Activated CD4-positive, alpha-beta T cell treated with anti-CD3 and anti-CD28 coated beads, Interleukin-2, amount 50 U/mL, for 4 hours (primary cell): ENCODE measurements at places on chromosomes 3 and 15.

- no peak for DNase-seq
Observed at GRCh38 chr15:101013201-101013550, 94.0 kb downstream of the LRRK1 start.

- no peak for DNase-seq
Observed at GRCh38 chr15:53746101-53746500, 13.4 kb downstream of the WDR72 start.

GRCh38 chr15:63491979-63492378 lies 12.4 kb upstream of the USP3 start:
- no peak for DNase-seq

DNA sequence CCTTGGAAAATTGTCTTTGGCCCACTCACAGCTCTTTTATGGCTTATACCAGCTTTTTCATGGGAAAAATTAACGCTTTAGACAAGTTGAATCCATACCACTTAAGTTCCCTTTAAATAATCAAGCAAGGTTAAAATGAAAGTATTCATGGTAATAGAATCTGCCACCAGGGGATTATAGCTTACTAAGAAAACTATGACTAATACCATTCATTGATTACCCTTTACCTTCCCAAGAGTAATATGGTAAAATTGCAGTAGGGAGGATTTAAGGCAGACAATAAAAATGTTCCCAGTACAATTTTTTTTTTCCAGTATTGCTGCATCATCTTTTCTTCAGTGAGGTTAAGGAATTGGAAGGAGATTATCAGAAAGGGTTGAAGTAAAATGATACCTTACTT lies 641.1 kb upstream of the NAALADL2 start:
- DNase-seq, result no peak

DNA sequence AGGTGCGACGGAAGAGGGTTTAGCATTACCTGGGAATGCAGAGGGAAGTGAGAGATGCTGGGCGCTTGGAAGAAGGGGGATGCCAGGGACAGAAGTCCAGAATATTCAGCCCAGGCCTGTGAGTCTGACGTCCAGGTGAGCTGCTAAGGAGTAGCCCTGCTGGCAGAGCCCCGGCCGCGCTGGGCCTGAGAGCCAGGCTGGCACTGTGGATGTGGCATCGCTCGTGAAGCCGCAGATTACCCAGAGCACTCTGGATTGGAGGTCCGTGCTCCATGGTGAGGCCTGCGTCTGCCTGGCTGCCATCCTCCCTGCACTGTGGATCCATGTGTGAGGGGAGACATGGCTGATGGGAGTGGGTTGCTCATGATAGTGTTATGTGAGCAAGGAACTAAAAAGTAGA lies 14.5 kb downstream of the MAN2A2 start:
- DNase-seq, result no peak

GRCh38 chr3:100361897-100362296 lies 27.3 kb downstream of the NIT2 start:
- DNase-seq, result no peak

GRCh38 chr3:109356442-109357155 lies 19.3 kb upstream of the DPPA4 start:
- DNase-seq, result no peak
